ENCODE measurements at places on chromosomes 5 and 9.

DNA sequence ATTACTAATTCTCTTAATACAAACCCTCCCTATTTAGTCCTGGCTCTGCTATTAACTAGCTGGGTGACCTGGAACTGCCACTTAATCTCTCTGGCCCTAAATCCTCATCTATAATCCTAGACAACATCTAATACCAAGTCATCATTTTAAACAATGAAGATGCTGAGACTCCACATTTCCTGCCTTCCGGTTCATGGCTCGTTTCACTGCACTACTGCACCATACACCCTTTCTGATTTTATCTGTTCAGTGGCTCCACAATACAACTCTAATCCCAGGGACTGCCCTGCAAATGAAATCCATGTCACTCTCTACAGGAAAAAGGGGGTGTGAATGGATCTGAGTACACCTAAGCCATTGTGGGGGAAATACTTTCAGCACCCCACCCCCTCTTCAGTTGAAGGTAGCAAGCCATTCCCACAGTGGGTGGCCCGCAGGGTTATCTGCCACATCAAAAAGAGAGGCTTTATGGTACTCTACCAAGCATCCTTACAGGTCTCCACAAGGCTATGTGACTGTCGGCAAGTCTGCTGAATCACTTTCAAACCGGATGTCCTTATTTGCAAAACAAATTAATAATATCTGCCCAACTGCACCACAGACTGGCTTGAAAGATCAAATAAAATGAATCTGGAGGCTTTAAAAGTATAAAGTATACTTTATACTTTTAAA, 89.5 kb downstream of the EPB41L4A start:
- peak; percentile 8 for DNase-seq

GRCh38 chr5:157865781-157866180, 6.8 kb upstream of the CLINT1 start:
- no peak for DNase-seq

GRCh38 chr5:5665225-5666075, 243.0 kb downstream of the ICE1 start:
- no peak for DNase-seq

DNA sequence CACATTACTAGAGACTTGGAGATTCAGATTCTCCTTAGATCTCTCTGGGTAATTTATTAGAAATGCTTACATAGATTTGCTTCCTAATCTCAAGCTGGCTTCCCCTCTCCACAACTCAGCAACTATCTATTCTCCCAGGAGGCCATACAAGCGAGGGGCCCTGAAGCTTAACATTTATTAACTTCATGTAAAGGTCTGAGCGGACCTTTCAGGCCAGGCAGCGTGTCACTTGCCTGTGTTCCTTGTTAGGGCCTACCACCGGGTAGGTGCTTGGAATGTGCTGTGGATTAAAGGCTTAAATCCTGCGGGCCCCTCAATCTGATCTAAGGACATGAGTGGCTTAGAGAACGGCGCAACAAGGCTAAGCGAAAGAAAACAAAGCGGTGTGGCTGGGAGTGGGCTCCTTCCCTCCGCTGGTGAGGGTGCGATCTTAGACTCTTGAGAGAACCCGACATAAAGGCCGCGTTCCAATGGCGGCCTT, 712 bp upstream of the HSPA4 start:
- DNase-seq: no peak

- DNase-seq: no peak
These were observed 773.8 kb upstream of the CHD1 start for GRCh38 chr5:99702565-99702964.

DNA sequence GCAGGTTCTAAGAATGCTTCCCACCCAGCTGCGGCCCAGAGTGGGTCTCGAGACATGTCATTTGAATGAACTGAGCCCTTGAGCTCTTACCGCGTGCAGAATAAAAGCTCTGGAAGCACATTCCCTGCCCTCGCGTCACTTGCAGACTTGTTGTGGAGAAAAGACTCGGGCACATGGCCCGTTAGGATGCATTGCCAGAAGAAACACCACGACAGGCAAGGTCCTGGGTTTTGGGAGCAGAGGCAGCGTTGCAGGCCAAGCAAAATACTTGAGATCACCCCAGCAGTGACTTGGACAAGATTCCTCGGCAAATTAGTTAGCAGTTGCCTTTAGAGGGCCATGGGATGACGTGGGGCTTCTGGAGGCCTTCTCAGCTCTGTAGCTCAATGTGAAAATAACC, 170.8 kb upstream of the MSX2 start:
- DNase-seq: no peak

DNA sequence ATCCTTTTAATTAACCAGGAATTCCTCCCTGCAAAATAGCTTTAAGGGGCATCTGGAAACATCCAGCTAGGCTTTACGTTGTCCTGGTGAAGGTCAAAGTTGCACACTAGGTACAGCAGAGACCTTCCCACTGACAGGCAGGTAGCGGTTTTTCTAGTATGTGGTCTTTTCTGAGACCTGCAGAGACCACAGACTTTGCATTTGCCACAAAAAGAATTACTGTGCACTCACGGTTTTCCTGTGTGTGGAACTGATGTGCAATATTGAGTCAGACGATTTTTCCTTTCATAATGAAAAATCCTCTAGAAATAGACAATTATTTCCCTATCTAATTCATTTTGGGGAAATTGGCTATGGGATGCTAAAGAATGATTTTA, 417.0 kb upstream of the ADAMTSL1 start:
- DNase-seq: no peak

DNA sequence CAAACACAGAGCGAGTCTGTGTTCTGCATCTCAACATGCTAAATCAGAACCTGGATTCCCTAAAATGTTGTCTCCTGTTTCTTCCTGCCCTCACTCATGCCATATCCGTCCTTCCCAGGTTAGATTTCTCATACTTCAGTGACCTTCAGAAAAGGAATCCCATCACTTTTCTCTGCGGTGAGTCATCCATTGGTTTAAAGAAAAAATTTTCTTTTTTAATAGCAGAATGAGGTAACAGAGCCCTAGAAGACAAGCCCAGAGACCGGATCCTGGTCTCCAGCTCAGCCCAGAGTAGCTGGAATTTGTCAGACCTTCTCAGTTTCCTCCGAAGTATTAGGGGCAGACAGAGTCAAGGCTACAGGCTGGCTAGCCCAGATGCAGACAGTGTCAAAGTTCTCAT, 143.2 kb upstream of the DMRT1 start:
- no peak for DNase-seq

GRCh38 chr5:7991125-7991821, 122.3 kb downstream of the MTRR start:
- DNase-seq: no peak

DNA sequence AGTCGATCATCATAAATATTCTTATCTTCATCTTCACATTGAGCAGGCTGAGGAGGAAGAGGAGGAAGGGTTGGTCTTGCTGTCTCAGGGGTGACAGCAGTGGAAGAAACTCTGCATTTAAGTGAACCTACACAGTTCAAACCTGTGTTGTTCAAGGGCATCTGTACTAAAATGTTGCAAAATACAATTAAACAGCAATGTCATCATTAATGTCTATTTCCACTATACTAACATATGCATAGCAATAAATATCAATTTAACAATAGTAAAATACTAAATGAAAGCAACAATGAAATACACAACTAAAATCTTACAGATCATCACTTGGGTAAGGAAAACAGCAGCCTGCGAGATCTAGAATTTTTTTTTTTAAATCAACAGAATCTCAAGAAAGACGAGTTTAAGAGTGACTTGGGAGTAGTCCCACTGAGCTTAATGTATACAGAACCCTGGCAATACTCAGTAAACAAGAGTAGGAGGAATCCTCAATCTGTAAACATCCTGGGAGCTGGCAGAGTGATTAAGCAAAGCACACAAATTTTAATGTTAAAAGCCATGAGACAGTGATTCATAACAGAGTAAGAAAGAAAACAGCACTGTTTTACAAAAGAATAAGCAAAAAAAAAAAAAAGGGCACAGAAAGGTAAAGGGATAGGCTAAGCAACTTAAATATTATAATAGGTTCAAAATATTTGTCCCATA, 10.0 kb downstream of the HOMER1 start:
- DNase-seq: no peak

DNA sequence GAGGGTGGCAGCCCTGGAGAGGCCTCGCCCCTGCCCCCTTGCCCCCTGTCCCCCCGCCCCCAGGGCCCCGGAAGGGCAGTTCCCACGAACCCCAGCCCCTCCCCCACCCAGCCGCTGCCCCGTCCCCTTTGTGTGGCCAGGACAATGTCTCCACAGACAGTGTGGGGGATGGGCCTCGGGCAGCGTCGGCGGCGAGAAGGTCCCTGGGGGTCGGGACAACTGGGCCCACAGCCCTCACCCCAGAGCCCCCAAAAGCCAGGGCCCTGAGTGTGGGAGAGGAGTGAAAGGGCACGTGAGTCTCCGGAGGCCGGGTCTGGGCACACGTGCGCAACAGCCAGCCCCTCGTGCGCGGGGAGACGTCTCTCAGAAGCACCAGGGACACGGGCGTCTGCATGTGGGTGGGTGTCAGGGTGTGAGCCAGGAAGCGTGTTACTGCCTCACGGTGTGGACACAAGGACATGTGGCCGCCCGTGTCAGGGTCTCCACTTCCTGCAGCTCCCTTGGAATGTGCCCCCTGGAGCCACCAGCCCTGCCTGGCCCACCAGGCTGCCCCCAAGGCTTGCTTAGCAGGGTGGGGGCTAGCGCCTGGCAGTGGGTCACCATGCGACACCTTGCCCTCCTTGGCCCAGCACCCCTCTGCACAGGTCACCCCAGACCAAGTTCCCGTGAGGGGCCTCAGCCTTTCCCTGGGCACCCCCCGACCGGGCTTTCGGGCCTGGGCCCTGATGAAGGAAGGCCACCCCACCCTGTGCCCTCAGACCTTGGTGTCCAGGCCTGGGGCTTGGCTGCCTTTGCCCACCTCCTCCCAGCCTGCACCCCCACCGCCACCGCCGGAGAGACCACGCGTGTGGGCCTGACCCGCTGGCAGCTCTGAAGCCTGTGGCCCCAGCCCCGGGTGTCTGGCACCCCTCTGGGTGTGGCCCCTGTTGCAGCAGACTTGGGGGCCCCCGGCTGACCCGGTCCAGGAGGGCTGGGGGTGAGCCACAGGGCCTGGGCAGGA, 12.8 kb upstream of the NRARP start:
- no peak for DNase-seq

DNA sequence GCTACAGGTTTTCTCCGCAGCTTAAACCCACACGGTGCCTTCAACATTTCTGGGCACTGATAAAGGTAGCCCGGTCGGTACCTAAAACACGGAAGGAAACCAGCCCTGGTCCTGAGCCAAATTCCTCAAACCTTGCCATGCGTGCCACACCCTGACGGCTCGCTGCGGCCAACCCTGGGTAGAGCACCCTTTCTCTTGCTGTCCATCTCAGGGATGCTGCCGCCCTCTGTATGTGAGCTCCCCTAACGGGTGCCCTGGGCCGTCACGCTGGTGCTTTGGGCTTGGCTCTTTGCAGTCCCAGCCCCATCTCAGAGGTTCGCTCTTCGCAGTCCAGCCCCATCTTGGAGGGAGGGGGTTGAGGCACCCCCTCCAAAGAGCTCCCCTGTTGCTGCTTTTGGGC, 43.9 kb downstream of the PNPLA7 start:
- no peak for DNase-seq

DNA sequence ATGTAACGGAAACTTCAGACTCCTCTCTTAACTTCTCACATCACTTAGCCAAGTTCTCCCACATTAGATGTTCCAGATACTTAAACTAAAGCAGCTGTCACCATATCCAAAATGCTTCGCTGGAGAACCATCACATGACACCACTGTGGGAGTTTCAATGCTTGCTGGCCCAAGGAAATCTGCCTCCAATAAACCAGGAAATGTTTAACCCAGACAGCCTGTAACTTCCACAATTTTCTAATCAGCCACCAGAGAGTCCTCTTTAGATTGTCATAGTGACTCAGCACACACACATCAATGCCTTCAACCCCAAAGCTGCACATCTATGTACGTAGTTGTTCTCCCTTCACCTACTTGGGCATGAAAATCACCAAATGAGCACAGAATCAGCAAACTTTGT, 118.7 kb downstream of the LPAR1 start:
- no peak for DNase-seq

DNA sequence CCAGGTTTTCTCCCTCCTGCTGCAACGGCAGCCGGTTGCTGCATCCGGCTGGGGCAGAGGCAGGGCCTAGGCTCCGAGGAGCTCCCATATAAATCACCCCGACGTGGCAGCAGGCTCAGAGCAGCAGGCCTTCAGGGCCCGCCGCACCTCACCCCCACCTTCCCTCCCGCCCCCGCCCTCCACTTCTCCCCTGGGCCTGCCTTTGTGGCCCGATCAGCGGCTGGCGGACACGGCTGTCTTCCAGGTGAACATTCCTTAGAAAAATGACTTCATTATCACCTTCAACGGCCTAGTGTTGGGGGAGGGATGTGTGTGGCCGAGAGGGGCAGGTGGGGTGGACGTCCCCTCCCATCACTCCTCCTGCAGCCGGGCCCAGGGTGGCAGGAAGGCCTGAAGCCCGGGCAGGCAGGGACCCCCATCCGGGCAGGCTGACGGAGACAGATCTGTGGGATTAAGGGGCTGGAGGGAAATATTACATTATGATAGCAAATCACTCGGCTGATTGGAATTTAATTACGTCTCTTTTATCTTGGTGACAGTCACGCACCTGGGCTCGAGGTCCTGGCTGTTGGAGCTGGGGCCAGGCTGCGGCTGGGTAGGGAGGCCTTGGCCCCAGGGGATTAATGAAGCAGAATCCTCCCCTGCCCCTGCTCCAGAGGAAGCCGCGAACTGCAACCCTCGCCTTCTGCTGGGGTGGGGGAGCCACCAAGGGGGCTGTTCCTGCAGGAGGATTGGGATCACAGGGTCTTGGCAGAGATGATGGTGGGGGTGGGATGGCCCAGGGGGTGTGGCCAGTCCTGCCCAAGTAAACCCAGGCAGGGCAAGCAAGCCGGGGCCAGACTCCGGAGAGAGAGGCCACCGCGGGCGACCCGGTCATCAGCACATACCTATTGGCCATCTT, 38.4 kb upstream of the RXRA start:
- no peak for DNase-seq

DNA sequence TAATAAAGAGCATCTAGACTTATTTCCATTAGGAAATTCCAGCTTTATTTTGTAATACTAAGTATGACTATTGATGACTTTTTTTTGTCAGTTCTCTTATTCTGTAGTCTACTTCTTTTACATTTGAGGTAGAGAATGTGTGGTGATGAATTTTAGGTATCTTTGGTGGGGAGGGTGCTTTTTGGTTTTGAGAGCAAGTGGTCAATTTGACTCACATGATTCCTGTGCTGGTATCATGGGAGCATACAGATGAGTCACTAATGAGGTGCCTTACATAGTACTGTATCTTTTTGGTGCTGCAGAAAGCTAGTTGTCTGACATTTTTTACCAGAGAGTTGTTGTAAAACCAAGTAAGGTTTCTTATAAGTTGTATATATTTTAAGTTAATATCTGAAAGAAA, 35.3 kb downstream of the ERBIN start:
- DNase-seq: no peak

- DNase-seq: no peak
These were observed 34.5 kb downstream of the MACIR start for GRCh38 chr5:103293099-103293498.

- DNase-seq: no peak
These were observed 569 bp downstream of the YIPF5 start for GRCh38 chr5:144169904-144170275.

DNA sequence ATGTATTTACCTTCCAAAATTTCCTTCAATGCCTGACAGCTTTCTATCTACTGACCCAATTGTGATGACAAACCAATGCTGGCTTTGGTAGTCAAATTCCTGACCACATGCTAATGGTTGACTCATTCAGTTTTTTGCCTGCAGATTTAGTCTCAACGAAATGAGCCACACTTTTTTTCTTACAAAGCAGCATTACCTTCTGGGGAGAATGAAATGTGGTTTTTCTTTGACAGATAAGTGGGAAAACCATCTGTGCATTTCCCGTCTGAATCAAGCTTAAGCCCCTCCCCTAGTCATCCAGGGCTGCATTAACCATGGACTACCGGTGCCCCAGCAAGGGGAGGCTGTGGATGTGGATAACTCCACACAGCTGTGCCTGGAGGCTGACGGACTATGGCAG, 99.6 kb upstream of the TAF11L2 start:
- DNase-seq: no peak
